ENCODE measurements at places on chromosomes 12 and 14.

DNA sequence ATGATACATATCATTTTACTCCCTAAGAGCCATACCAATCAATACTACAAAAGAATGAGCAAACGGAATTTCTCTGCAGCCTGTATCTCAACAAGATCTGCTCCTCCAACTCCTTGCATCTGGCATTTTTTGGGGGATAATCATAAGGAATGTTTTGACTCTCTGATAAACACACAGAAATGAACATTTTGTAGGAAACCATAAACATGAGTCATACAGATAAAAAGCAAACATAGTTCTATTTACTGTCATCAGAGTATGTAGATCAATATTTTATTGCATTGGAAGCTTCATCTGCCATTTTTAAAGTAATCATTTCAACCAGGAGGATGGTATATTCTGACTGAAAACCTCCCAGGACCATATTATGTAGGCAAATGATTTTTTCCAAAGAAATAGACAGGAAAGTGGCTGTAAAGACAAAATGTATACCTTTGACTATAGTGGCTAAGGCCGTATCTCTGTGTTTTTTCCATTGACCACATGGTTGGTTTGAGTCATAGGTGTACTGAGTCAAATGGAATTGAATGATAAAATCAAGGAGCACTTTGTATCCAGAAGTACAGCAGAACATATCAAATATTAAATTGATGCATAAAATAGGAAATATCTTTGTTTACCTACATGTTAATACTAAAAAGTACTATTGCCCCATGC lies 32.4 kb upstream of the CD69 start:
- no peak for DNase-seq

GRCh38 chr14:90235179-90235976 lies 21.0 kb upstream of the PSMC1 start:
- peak; percentile 67 for DNase-seq

DNA sequence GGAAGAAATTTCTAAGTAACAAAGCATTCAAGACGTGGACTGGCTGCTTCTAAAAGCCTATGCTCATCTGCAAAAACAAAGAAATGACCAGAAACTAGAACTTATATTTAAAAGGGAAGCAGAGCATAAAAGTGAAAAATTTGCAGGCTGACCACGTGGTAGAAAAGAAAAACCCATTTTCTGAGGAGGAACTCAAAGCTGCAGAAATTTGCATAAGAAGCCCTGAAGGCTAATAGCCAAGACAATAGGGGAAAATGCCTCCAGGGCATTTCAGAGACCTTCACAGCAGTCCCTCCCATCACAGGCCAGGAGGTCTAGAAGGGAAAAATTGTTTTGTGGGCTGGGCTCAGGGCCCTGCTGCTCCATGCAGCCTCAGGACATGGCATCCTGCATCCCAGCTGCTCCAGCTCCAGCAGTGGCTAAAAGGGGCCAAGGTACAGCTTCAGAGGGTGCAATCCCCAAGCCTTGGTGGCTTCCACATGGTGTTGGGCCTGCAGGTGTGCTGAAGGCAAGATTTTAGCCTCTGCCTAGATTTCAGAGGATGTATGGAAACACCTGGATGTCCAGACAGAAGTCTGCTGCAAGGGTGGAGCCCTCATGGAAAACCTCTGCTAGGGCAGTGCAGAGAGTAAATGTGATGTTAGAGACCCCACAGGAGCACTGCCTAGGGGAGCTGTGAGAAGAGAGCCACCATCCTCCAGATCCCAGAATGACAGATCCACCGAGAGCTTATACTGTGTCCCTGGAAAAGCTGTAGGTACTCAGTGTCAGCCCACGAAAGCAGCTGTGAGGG lies 55.5 kb downstream of the CHGA start:
- DNase-seq = no peak

- DNase-seq = peak; percentile 56
These were observed 717 bp downstream of the PPHLN1 start for GRCh38 chr12:42326541-42327226.

DNA sequence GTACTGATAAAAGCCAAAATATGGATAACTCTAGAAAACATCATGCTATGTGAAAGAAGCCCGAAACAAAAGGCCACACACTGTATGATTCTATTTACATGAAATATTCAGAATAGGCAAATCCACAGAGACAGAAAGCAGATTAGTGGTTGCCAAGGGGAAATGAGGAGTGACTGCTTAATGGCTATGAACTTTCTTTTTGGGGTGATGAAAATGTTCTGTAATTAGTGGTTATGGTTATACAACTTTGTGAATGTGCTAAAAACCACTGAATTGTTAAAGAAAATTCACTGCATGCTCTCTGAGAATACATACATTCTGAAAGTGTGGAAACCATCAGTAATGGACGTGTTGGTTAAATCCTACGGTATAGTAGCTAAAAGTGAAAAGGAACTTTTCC lies 39.9 kb upstream of the STON2 start:
- DNase-seq = no peak

- DNase-seq = no peak
These were observed 10.8 kb upstream of the SLC4A8 start for GRCh38 chr12:51413791-51414190.

- DNase-seq = peak; percentile 84
These were observed at the start of gene CSRP2 for GRCh38 chr12:76878899-76879709. TSS of gene CSRP2 (minus strand) at chr12:76879019. CDS start at chr12:76866260, 12,759 bp downstream.

DNA sequence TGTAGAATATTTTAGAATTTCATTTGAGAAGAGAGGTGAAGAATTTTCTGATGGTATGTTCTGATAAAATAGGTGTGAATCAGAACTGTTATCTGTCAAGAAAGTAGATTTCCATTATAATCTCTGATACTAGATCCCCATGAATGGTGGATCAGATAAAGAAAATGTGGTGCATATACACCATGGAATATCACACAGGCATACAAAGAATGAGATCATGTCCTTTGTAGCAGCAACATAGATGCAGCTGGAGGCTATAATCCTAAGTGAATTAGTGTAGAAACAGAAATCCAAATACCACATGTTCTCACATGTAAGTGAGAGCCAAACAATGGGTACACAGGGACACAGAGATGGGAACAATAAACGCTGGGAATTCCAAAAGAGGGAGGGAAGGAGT lies 372.0 kb upstream of the ATP2B1 start:
- DNase-seq = no peak

DNA sequence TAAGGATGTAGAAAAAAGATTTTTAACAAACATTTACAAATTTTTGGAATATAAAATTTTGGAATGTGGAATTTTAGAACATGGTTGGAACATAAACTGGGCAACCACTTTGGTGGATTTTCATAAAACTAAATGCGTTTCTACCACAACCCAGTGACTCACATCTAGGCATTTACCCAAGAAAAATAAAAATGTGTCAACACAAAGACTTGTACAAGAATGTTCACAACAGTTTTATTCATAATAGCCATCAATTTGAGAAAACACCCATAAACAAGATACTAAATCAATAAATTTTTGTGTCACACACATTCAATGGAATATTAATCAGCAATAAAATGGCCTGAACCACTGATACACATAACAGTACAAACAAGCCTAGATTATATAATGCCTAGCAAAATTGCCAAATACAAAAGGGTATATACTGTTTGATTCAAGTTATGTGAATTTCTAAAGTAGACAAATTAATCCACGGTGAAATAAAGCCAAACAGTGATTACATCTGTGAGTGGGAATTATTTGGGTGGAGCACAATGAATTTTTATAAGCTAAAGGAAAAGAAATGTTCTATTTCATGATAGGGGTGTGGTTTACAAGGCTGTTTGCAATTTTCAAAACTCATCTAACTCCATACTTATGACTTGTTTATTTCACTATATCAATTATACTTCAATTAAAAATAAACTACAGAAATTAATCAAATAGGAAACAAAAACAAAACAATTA lies 415.2 kb upstream of the OR4E1 start:
- DNase-seq = no peak

- no peak for DNase-seq
These were observed 38.9 kb downstream of the SERPINA3 start for GRCh38 chr14:94650806-94651805.

GRCh38 chr14:37081218-37081617 lies 91.2 kb downstream of the SLC25A21 start:
- DNase-seq = no peak

- DNase-seq = no peak
These were observed 216.2 kb upstream of the ABCD2 start for GRCh38 chr12:39835517-39836489.

DNA sequence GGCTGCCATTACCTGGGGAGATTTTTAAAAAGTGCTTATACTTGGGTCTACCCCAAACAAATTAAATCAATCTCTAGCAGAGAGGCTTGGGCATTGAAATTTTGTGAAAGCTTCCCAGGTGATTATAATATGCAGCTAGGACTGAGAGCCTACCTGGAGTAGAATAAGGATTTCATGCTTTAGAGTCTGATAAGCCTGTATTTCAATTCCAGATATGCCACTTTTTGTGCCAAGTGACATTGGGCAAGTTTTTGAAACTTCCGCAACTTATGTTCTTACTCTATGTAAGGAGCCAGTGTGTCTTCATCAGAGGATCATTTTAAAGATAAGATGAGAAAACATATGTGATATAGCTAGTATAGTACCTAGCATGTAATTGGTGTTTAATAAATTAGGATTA lies 159.8 kb upstream of the LRIG3 start:
- DNase-seq = no peak

DNA sequence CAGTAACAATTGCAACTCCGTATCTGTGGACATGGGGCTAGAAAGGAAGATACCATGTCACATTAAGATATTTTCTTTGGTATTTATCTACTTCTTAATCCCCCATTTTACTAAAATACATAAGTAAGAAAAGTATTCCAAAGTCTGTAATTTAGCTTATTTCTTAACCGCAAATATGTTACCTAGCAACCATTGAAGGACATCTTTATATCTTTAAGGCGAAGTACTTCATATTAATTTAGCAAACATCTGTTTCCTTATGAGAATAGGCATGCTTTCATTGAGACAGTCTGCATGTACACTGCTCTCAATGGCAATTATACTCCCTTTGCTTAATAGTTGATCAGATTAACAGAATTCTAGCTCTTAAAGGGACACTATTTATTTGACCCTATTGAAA lies 88.8 kb downstream of the NAV3 start:
- DNase-seq = no peak

DNA sequence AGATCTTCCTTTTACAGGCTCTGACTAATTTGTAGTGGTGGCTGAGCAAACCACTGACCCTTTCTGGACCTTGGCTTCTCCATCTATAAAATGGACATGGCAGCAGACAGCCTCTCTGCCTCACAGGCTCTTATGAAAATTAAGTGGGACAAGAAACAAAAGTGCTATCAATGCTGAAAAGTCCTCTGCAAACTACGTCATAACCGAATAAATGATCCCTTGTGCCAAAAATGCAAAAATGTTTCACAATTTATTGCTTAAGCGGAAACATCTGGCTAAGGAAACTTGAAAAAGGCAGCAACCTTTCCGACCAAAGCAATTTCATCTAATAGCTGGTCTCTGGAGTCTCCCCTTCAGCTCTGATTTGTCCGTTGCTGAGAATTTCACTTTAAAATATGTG lies 108.5 kb upstream of the PLXNC1 start:
- no peak for DNase-seq

GRCh38 chr14:61587081-61587713 lies 108.1 kb upstream of the HIF1A start:
- DNase-seq = no peak

- DNase-seq = no peak
These were observed 39.1 kb upstream of the CCDC63 start for GRCh38 chr12:110807640-110808039.

- no peak for DNase-seq
These were observed 29.1 kb downstream of the C14orf132 start for GRCh38 chr14:96067985-96068930.

DNA sequence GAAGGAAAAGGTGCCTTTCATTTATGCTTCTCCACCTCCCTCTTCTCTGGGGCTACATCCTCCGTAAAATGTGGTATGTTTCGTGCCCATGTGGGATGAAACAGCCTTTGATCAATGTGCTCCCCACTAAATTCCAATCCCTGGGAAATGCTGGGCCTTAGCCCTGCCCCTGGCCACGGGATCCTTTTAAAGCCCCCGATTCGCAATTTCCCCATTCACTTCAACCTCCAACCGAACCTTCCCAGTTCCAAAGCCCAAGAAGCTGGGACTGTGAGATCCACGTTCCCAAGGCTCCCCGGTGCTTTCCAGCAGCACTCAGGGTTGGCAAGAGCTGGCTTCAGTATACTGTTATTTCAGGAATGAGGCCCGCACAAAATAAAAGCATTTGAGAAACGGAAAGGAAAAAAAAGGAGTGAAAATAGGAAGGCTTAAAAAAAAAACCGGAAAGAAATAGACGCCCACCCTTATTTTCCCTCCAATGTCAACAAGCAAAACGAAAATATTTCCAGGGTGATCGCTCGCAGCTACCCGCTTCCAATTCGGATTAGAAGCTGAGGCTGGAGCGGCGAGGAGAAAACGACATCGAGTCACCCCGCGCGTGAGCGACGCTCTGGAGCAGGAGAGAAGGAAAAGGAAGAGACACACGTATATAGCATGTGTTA lies 1.3 kb upstream of the FOXG1 start:
- DNase-seq = no peak

- no peak for DNase-seq
These were observed 32.6 kb downstream of the MOK start for GRCh38 chr14:102272392-102272791.

- no peak for DNase-seq
These were observed 122.5 kb upstream of the KRAS start for GRCh38 chr12:25372969-25373817.

DNA sequence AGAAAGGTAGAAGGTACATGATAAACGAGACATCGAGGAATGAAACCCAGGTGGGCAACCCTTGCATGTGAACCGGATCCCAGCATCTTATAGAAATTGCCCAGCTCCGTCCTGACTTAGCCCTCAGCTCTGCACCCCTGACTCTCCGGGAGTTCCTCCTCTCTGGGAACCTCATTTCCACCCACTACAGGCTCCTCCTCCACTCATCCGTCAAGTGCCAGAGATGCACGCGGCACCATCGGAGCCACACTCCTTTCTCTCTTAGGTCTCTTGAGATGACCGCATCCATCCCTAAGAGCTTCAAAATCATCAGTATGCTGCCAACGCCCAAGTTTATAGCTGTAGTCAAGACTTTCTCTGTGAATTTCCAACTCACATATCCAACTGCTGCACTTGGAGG lies 84.7 kb downstream of the TTC7B start:
- DNase-seq = no peak
